ENCODE measurements at places on chromosomes 4 and X.

GRCh38 chrX:22666441-22666840 is 333.3 kb upstream of the DDX53 start:
- DNase-seq: peak; percentile 34

- DNase-seq: no peak
These were observed 139.7 kb downstream of the PACRGL start for GRCh38 chr4:20839957-20840356.

DNA sequence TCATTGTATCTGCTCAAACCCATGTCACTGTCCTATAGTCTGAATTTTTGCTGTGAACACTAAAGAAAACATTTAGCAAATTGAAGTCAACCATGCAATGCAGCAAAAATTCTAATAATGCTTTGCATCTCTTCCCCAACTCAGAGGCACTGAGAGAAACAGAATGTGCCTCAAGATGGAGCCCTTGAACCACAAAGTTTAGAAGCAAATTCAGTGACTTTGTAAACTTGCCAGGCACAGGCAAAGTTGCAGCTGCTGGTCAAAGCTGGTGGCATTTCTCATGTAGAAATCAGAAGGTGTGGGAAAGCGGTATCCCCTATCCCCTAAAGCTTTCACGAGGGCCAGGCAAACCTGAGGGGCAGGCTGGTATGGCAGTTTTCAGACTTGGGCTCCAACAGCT is 121.7 kb upstream of the DIPK2B start:
- DNase-seq: peak; percentile 1

DNA sequence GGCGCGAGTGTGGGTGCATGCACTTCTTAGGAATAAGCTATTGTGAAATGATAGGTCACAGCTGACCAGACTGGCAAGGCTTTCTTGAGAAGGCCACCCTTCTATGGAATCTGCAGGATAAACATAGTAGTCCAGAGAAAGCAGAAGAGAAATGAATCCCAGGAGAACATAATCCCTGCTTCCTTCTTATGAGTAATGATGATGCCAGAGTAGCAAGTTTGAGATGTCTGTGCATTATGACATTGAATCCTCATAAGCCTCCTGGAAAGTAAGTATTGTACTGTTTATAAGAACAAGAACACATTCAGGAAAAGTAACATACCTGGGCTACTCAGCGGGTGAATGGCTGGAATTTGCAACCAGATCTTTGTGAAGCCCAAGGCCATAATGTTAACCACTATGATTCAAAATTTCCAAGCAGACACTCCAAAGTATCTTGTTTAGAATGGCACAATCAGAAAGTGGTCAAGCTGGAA is 272.1 kb upstream of the HS3ST1 start:
- DNase-seq: no peak

- no peak for DNase-seq
These were observed 2.7 kb upstream of the TMSB4X start for GRCh38 chrX:12972243-12972642.

- no peak for DNase-seq
These were observed 15.8 kb upstream of the CT45A1 start for GRCh38 chrX:135697601-135698000.

- DNase-seq: no peak
These were observed 41.1 kb downstream of the DCUN1D4 start for GRCh38 chr4:51884055-51884454.

GRCh38 chrX:4655743-4656142 is 942.3 kb upstream of the PRKX start:
- no peak for DNase-seq

All from erythroblast (primary cell).